Activated CD4-positive, alpha-beta memory T cell treated with anti-CD3 and anti-CD28 coated beads, Interleukin-2, amount 10 ng/mL, durations not matched to agents 7 days and 5 days (primary cell): ENCODE measurements at places on chromosomes 4 and X. TPM values are rescaled to one million over a fixed set of nuclear protein-coding genes. Genes with fewer than 3 reads are reported as not detected.

PLXNB3 gene
- 0.58 TPM for total RNA-seq

SLC25A53 gene
- total RNA-seq, result 8.3 TPM

DNA sequence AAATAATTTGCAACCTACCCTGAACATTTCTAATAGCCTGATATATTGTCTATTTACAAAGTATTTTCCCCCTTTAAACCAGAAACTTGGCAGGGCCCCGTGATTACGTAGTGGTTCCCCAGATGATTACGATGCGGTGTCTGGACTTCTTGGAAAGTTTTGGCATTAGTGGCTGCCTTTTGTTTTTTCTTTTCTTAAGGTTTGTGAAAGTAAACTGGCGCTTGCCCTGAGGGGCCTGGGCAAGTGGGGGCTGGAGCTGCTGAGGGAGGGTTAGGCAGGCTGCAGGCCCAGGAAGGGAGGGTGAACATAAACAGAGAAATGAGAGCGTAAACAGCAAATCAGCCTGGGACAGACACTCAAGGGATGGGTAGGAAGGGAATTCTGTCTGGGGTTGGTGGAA is 123.6 kb upstream of the MSX1 start:
- no peaks in the 10 kb centered on the region for H3K4me1 ChIP-seq
- no peak overlapping the region for H3K4me3 ChIP-seq
- no peaks in the 10 kb centered on the region for H3K27me3 ChIP-seq
- no peaks in the 10 kb centered on the region for H3K36me3 ChIP-seq
- DNase-seq, result no peak
- no peak overlapping the region for H3K27ac ChIP-seq

DNA sequence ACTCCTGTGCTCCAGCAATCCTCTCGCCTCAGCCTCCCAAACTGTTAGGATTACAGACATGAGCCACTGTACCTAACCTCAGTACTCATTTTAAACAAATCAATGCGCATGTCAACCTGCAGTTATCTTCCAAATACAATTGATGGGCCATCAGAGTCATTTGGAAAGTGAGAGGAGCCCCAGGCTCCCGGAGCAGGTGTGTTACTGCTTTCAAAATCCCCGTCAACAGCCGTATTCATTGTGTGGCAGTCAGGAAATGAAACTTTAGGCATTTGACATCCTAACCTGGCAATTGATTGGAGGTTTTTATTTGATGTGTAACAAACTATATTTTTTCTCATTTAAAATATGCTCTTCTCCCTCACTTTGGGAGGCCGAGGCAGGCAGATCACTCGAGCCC is 623.6 kb upstream of the TENM3 start:
- DNase-seq, result no peak
- no peak overlapping the region for H3K4me3 ChIP-seq
- no peaks in the 10 kb centered on the region for H3K4me1 ChIP-seq
- H3K27ac ChIP-seq, result no peak overlapping the region
- no peaks in the 10 kb centered on the region for H3K27me3 ChIP-seq

DNA sequence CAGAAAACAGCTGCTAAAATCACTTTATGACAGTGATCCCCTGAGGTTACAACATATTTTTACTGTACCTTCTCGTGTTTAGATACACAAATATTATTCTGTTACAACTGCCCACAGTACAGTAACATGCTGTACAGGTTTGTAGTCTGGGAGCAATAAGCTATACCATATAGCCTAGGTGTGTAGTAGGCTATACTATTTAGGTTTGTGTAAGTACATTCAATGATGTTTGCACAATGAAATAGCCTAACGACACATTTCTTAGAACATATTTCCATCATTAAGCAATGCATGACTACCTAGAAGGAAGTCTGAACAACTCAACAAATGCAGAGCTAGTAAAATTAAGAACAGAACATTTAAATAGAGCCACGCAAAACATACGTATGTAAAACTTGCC is 112.7 kb downstream of the ZAR1 start:
- H3K4me3 ChIP-seq, result no peak overlapping the region
- DNase-seq, result no peak
- peaks cover 33% of the 10 kb centered on the region for H3K36me3 ChIP-seq
- H3K27ac ChIP-seq, result no peak overlapping the region
- H3K27me3 ChIP-seq, result no peaks in the 10 kb centered on the region

- no peak for DNase-seq
- H3K4me3 ChIP-seq, result no peak overlapping the region
- no peaks in the 10 kb centered on the region for H3K36me3 ChIP-seq
- peaks cover 12% of the 10 kb centered on the region for H3K4me1 ChIP-seq
- H3K27ac ChIP-seq, result no peak overlapping the region
Measured at GRCh38 chr4:48030470-48030869, 13.9 kb downstream of the NIPAL1 start.

DNA sequence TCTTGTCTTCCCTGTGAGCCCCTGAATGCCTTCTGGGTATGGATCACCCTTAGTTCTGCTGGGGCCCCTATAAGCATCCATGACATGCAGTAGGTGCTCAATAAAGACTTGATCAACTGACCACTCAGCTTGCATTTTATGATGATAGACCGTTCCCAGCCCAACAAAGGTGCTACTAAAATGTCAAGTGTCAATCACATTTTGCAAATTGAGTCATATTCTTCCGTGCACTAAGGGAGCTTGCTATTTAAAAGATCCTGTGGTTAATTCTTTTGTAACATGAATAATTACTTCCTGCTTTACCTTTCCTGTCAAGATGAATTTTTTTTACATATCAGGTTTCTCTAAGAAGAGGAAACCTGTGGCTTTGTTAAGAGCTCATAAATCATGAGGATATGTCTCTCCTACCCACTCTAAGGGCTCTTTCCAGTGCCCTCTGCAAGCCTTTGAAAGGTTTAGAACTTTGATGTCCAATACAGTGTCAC is 47.6 kb downstream of the SH3KBP1 start:
- no peak for DNase-seq
- H3K27ac ChIP-seq, result peak overlapping the region; percentile 95
- H3K27me3 ChIP-seq, result no peaks in the 10 kb centered on the region
- peaks cover 34% of the 10 kb centered on the region for H3K36me3 ChIP-seq
- peaks cover 72% of the 10 kb centered on the region for H3K4me1 ChIP-seq
- peak overlapping the region; percentile 30 for H3K4me3 ChIP-seq

DNA sequence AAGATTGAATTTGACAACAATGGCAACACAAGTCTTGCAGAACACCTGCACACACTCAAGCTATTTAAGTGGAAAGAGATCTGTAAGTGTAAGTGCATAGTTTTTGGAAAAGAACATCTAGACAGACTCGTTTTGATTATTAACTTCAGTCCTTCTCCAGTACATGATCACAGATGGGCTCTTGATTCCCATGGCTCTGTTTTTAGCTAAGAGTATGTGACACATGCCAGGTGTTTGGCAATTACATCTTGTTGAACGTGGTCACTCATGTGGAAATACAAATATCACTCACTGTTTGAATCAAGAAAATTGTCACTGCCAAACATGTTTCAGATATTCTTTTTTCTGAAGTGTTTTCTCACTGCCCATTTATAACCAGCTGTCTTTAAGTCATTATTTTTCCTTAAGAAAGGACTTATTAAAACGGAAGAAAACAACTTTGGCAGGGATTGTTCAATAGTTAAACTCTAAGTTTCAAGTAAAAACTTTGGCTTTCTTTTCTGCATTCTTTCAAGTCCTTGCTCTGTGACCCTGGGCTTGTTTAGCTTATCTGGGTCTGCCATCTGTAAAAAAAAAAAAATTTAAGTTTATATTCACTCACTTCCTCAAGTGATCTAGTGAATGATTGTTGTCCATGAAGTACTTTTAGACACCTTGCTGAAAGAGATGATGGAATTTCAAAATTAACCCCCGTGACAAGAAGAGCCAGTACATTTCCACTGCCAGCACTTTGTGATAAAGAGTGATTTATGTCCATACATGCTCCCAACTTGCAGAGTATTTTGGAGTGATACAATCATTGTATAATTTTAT is 125.4 kb downstream of the ATXN3L start:
- DNase-seq, result no peak
- no peak overlapping the region for H3K27ac ChIP-seq
- no peaks in the 10 kb centered on the region for H3K36me3 ChIP-seq
- H3K27me3 ChIP-seq, result no peaks in the 10 kb centered on the region
- H3K4me3 ChIP-seq, result no peak overlapping the region
